ENCODE measurements at places on chromosomes 4 and X. TPM values are rescaled to one million over a fixed set of nuclear protein-coding genes. Genes with fewer than 3 reads are reported as not detected.

- DNase-seq: no peak
Observed at GRCh38 chr4:69096111-69096656, at the start of gene UGT2B7. UGT2B7 (plus strand) TSS chr4:69096474; CDS start chr4:69096521, 47 bp downstream.

RAB9B gene
- 25.1 TPM for total RNA-seq

DNA sequence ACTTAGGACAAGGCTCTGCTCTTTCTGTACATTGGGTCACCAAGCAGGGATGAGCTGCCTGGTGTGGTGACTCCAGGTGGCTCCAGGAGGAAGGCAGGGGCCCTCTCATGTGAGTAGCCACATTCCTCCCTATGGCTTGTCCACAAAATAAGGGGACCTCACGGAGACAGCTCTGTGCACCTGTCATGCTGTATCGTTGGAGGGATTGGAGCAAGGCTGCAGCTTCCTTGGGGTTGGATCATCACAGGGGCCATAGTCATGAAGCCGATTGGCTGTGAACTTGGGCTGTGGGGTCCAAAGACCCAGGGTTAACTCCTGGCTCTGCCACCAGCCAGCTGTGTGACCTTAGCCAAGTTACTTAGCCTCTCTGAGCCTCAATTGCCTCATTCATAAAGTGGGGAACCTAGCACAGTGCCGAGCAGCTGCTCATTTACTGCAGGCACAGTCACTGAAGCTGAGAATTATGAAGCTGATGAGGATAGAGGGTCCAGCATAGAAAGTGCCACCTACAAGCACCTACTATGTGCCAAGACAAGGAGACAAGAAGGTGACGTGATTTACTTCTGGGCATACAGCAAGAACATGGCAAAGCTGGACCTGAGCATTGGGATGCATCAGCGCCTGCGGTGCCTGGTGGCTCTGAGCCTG, 11.8 kb upstream of the KIAA0232 start:
- DNase-seq: no peak

GRCh38 chr4:10022346-10023049, 1.2 kb upstream of the SLC2A9 start:
- DNase-seq: peak; percentile 68

FATE1 gene
- not detected for total RNA-seq

DNA sequence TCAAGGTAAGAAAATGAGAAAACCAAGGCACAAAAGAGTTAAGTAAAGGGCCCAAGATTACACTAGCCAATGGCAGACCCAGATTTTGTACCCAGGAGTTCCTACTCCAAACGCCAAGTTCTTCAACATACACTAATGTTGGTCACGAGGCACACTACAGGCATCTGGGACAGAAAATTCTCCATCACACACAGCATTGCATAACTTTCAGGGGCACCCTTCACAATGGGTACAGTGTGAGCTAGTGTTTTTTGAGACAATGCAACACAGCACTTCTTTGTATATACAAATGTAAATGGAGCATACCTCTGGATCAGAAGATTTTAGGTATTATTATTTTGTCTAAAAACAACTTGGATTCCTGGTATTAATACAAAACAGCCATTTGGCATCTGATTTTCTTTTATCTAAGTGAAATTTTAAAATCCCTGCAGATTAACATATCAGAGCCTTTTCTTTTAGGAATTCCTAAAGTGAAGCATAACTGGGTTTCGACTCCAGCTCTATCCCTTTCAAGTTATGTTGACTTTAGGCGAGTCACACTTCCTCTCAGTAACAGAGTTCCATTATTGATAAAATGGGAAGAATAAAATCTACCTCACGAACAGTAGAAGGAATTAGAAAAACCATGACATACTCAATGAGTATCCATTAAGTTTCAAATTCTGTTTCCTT, 41.1 kb downstream of the ADGRA3 start:
- DNase-seq: no peak

GRCh38 chr4:53967986-53968385, 96.4 kb downstream of the CHIC2 start:
- DNase-seq: no peak

PABPC1L2B gene
- total RNA-seq: not detected

GRCh38 chrX:132677233-132677716, 188.4 kb upstream of the MBNL3 start:
- no peak for DNase-seq

GRCh38 chr4:42309361-42310260, 87.7 kb upstream of the SHISA3 start:
- DNase-seq: no peak

- no peak for DNase-seq
Observed at GRCh38 chr4:15106399-15106798, 104.1 kb downstream of the CPEB2 start.

ELMOD2 gene
- total RNA-seq: 15.6 TPM

Data from left ventricle myocardium superior (tissue), 1 donor.